GM06990 (cell line): ENCODE measurements at places on chromosomes 2 and 18.

GRCh38 chr2:157849591-157849990 lies 26.5 kb downstream of the ACVR1 start:
- no peak for DNase-seq

DNA sequence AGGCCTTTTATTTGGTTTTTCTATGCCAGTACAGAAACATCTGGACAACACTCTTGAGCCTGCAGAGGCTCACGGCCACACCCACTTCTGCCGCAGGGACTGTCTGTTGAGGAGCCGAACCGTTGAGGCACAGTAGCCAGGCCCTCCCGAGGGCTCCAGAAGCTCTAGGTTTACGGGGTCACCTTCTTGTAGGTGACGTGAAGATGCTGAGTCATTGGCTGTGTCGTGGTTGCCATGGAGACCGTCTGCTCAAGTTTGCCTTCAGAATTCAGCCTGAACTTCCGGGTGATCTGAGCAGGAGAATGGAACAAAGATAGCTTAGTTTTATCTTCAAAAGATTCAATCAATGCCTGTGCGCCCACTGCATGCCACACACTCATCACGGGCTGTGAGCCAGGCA lies 25.9 kb downstream of the BOK start:
- DNase-seq: no peak

DNA sequence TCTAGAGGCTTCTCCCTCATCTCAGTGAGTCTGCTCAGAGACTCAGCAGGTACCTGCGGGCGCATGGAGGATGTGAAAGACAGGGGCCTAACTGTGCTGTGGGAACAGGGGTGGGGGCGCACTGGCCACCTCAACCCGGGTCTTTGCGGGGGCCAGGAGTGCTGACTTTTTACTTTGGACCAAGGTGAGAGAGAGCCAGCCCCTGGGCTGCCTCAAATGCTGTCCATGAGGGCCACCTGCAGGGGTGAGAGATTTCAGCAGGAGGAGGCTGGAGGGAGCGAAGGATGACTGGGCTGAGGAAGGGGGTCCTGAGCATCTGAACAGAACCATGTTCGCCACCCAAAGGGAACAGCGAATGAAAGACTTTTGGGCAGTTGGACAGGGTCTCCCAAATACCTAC lies 129.4 kb downstream of the TNS1 start:
- no peak for DNase-seq

DNA sequence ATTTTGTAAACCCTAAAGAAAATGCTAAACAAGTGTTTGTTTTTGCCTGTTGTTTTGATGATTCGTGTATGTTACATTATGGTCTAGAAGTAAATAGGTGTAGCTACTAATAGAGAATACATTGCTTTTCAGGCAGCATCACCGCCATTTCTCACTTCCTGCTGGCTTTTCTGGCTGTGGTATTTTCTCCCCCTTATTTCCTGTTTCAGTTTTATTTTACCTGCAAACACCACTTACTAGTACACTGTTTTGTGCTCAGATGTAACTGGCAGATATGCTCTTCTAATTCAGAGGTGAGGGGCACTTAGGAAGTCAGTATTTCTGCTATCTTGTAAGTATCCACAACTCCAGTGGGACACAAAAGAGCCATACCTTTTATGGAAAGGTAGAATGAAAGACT lies 38.1 kb upstream of the SLC3A1 start:
- peak; percentile 48 for DNase-seq

GRCh38 chr2:116802671-116803070 lies 1011.8 kb upstream of the DDX18 start:
- DNase-seq: no peak

- no peak for DNase-seq
These were observed 310.8 kb upstream of the MAP2 start for GRCh38 chr2:209113026-209113425.

DNA sequence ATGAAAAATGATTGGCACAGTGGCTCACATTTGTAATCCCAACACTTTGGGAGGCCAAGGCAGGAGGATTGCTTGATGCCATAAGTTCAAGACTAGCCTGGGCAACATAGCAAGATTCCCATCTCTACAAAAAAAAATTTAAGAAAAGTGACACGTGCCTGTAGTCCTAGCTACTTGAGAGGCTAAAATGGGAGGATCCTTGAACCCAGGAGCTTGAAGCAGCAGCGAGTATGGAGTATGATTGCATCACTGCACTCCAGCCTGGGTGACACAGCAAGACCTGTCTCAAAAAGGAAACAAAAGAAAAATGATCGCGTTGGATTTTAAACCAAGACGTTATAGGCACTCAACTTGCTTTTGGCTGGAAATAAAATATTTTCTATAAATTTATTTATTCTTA lies 37.8 kb upstream of the CREB1 start:
- no peak for DNase-seq

GRCh38 chr2:108933691-108934117 lies 55.3 kb downstream of the EDAR start:
- DNase-seq: no peak

DNA sequence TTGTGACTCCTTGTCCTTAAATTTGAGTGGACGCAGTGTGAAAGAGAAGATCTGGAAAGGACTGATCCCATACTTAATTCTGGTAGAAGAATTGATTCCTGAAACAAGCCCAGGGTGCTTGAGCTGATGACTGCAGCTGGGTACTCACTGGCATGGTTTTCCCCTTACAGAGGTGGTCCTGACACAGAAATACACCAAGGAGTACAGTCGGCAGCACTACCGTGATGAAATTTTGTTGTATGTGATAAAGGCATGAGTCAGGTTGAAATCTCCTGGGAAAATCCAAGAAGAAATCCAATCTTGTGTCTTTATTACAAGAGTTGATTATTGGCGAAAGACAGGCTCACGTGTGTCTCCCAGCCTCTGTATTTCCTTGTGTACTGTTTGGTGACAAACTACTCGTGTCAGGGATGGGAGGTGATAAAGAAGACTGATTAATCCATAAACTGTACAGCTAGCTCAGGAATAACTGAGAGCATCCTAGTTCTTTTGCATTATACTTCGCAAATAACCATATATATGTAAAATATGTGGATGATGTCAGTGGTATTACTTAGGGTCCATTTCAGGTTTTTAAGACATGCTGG lies 76.6 kb downstream of the RAPGEF4 start:
- DNase-seq: no peak

DNA sequence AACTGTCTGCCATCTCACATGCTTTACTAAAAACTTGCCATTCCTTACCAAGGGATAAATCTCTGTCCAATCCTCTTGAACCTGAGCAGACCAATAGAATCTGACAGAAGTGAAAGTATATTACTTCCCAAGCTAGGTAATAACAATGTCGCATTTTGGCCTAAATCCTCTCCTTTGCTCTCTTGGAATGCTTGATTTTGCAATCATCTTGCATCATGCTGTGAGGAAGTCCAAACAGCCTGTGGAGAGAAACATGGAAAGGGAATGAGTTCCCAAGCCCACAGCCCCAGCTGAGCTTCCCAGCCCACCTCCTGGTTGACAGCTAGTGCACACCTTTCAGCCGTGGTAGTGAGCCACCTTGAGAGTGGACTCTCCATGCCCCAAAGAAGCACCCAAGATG lies 540.6 kb downstream of the STK39 start:
- no peak for DNase-seq

GRCh38 chr2:189127756-189128155 lies 51.8 kb downstream of the COL5A2 start:
- DNase-seq: no peak

DNA sequence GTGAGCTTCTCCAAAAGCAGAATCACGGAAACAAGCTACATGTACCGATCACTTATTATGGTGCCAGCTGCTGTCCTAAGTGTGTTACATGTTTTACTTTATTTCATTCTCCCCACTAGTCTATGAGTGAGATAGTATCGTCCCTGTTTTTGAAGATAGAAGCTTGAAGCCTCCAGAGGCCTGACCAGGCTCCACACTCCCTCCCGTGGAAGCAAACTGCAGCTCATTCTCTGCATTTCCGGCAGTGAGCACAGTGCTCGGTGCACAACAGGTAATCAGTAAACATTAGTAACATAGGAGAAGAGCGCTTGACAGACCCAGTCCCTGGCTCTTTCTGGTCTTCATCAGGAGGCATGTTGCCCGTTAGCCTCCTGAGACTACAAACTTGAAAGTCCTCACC lies 72.9 kb downstream of the ZBTB7C start:
- DNase-seq: no peak

DNA sequence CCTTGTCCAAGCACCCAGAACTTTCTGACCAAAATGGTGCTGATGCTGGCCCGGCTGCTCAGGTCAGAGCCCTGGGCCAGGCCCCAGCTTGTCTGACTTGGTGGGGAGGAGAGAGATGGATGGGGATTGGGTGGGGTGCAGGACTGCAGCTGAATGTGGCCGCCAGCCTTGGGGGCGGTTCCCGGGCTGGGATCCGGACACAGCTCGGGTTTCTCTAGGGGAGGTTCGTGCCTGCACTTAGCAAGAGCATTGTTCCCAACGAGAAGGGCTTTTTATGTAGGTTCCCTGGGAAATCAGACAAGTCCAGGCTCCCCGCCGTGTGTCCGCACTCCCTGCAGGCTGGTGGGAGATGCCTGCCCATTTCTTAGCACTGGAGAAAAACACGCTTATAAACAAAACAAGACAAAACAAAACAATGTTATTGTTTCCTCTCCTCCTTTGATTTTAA lies 50.5 kb upstream of the HS6ST1 start:
- DNase-seq: no peak

DNA sequence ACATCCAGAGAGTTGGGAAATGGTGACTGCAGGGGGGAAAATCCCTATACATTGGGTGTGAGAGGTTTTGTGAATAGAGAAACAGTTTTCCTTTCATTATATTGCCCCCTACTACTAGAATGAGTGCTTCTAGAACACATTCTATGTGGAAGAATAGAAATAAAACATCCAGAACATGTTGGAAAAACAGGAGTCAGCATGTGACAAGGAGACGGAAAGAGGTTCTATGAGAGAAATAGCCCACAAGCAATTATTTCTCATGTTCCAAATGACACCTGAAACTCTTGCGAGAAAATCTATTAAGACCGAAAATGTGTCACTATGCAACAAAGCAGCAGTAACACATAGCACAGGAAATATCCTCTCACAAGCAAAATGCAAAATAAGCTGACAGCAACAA lies 202.7 kb upstream of the SPOPL start:
- no peak for DNase-seq

DNA sequence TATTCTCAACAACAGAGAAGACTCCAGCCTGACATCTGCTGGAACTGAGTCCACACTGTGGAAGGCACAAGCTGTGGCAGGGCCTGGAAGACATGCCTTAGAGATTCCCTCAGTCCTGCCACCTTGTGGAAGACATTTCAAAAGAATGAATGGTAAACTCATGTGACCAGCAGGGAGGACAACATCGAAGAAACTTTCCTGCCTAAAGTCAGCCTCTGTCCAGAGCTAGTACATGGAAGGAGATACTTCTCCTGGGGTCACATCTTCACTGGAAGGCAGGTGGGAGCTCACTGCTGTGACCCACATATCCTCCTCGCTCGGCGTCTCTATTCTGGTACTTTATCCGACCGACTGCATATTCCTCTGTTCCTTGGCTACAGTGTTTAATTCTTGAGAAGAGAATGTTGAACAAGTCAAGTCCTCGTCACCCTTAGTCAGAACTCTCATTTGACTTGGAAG lies 59.5 kb downstream of the PUM2 start:
- DNase-seq: no peak

GRCh38 chr18:57516056-57516455 lies 70.4 kb downstream of the FECH start:
- no peak for DNase-seq

DNA sequence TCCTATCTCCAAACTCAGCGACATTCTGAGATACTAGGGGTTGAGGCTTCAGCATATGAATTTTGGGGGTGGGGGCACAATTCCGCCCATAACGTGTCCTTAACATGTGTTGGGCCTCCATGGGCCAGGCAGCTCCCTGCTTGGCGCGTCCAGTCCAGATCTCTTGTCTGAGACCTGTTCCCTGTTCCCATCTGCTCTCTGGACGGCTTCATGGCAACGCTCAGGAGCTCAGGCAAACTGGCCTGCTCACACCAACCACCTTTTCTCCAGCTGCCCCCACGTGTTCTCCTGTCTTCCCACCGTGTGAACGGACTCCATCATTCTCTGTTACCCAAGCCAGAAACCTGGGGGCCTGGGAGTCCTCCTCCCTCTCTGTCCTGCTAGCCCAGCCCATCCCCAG lies 36.4 kb downstream of the ACKR3 start:
- no peak for DNase-seq

- no peak for DNase-seq
These were observed 751.9 kb downstream of the MBD2 start for GRCh38 chr18:53472546-53472945.

GRCh38 chr2:109435901-109436598 lies 177.7 kb downstream of the SEPTIN10 start:
- no peak for DNase-seq

DNA sequence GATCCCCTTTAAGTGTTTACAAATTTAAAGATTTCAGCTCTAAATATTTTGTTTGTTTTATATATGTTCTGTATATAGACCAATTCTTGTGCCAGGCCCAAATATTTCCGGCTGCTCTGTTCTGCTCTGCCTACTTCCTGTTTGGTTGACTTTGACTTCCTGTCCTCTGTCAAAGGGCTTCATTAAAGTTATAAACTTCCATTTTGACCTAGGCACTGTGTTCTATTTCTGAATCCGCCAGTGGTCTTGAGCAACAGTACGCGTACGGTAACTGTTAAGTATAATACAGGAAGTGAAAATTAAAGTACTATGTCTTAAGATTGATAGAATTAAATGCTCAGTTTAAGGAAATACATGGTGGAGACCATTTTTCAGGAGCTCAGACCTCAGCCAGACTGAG lies 13.5 kb upstream of the REL start:
- DNase-seq: no peak

GRCh38 chr2:220478305-220479058 lies 851.1 kb downstream of the SLC4A3 start:
- DNase-seq: no peak

DNA sequence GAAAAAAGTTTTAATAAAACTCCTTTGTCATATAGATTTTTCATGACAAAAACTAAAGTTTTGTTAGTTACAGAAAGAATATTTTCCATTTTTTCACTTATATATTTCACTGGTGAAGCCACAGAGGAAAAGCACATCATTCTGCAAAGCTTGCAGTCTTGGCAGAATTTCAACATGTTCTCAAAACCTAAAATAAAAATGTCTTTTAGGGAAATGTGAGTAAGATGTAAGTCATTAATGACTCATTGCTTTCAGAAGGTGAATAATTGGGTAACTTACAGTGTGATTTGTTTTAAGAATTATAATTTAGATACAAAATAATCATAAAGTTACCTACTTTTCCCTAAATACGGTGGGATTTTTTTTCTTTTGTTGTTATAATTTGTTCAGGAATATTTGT lies 43.4 kb upstream of the TNFRSF11A start:
- DNase-seq: no peak

DNA sequence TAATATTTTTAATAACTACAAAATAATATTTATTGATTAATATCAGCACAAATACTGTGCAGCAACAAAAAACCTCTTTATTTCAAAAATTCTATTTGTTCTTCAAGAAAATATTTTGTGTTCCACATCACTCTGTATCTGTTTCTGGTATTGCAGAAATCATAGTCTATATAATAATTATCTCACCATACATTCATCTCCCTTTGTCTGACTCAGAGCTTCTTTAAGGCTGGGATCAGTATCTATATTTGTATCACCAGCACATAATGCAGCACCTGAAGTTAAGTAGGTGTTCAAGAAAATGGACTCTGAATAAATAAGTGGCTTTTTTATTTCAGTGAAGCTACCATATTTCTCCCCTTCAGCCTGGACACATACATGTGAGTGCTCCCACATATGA lies 1.6 kb upstream of the MARCHF4 start:
- no peak for DNase-seq
